SK-N-MC (cell line): ENCODE measurements at places on chromosomes 3 and 15.
A peak's percentile ranks its signal among the peaks of the same experiment; 100 is the strongest.

DNA sequence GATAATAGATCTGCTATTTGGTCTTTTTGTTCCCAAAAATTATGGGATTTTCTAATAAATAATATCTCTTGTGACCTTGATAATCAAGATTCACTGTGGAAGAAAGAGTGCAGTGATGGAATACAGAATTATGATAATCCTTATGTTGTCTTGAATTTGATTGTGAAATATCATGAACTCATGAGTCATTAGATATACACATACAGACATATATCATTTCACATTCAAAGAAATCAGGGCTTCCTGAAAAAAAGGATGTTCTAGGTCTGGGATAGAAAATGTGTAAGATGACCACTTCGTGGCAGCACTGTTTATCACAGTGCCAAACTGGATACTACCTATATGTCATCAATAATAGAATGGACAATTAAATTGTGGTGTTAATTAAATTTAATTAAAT is 97.7 kb downstream of the DPH6 start:
- DNase-seq: no peak

DNA sequence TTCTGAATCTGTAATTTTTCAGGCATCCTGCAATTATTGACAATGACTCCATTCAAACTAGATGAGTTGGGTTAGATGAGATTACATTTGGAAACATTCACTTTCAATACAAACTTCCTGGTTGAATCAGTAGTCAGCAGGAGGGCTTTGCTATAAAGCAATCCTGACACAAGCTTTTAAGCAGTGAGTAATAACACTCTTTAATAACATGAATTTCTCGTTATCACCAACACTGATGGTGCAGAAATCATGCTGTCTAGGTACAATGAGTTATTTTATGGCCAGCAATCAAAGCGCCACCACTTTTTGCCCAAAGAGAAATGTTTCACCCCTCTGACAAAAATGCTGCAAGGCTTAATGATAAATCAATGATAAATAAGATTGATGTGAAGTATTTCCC is 474.8 kb upstream of the CNTN4 start:
- DNase-seq: no peak

DNA sequence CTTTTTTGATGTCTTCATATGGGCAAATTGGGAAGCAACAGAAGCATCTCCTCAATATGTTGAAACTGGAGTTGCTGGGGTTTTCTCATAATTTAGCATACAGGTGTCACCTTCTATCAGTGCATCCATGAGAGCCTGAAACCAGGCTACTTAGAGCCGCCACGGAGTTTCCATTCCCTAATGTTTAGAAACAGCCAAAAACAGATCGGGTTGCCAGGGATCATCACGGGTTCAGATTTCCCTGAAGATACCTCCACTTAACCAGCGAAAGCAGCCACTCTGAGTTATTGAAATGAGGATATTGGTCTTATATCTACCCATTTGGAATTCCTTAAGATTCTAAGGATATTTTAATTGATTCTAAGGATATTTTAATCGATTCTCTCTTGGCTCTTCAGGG is 14.5 kb downstream of the TERB2 start:
- no peak for DNase-seq

DNA sequence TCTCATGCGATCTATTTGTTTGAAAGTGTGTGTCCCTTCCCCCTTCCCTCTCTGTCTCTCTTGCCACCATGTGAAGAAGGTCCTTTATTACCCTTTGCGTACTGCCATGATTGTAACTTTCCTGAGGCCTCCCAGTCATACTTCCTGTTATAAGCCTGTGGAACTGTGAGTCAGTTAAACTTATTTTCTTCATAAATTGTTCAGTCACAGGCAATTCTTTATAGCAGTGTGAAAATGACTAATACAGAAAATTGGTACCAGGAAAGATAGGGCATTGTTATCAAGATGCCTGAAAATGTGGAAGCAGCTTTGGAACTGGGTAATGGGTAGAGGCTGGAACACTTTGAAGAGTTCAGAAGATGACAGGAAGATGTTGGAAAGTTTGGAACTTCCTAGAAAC is 743.7 kb upstream of the NECTIN3 start:
- no peak for DNase-seq

- no peak for DNase-seq
These were observed 118.5 kb upstream of the SAMMSON start for GRCh38 chr3:69881051-69881450.

DNA sequence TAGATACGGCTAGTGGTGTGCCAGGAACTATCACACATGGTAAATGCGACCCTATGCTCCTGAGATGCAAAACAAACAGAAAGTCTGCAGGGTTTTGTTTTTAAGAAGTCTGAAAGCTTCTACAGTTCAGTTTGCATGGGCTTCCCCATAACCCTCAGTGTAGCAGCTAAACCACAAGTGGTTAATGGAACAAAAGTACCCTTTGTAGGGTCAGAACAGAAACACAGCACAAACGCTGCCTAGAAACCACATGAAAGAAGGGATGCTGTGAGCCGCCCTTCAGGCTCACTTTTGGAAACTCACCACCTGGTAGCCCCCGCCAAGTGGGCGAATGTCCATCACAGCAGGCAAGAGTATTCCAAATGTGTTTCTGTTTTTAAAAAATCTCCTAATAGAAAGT is 46.2 kb downstream of the CTDSPL start:
- DNase-seq: no peak

- no peak for DNase-seq
These were observed 420.5 kb downstream of the EPHB1 start for GRCh38 chr3:135215516-135215915.

- no peak for DNase-seq
These were observed 410 bp downstream of the LRRC49 start for GRCh38 chr15:70892912-70893560.

- DNase-seq: peak; percentile 79
These were observed 26.3 kb upstream of the MNS1 start for GRCh38 chr15:56491110-56491722.

DNA sequence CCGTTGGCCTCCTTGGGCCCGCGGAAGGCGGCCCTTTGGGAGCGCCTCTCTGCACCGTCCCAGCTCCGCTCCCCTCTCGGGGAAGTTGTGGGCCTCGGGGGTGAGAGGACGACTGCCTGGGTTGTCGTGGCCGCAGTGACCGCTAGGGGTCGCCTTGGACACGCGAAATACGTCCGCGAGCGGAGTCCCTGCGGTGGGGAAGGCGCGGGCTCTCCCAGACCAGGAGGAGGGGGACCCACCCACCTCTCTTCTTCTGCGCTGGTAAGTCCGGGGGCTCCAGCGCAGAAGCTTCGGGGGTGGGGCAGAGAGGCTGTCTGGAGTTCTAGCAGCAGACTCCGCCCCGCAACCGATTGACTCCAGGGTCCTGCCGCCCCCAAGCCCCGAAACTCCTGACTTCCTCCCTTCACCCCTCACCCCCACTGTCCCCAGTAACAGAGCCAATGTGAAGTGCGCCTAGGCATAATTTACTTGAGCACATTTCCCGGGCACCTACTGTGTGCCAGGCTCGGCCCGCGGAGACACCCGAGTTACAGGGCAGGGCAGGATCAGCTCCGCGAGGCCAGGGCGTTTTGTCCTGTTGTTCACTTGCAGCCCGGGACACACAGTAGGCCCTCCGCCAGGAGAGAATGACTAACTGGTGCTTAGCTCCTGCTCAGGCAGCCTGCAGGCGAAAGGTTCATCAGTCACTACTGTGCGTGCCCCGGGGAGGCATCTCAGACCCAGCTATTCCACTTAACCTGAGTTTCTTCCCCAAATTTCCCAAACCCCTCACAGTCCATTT is 32.8 kb downstream of the DNASE1L3 start:
- DNase-seq: no peak

DNA sequence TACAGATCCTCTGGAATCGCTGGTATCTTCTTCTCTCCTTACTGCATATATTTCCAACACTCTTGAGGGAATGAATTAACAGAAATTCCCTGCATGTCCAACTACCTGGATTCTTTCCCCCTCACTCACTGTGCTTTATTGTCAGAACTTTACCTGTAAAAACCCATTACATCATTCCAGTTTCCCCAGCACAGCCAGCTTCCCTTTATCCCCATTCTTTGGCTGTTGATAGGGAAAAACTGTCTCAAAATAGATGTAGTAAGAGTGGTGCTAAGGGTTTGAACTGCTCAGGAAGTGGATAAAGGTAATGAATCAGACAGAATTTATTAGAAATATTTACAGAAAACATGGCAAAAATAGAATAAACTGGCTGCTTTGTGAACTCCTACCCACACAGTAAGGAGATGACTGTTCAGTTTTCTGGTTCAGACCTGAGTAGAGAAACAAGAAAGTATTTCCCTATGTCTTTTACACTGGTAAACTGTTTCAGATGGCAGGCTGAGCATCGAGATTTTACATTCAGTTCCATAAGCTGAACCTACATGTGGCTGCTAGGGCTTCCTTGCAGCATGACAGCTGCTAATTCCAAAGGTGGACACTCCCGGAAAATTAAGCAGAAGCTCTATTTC is 188.4 kb downstream of the CPNE4 start:
- no peak for DNase-seq

- no peak for DNase-seq
These were observed 123.0 kb upstream of the NR2F2 start for GRCh38 chr15:96207377-96208006.

DNA sequence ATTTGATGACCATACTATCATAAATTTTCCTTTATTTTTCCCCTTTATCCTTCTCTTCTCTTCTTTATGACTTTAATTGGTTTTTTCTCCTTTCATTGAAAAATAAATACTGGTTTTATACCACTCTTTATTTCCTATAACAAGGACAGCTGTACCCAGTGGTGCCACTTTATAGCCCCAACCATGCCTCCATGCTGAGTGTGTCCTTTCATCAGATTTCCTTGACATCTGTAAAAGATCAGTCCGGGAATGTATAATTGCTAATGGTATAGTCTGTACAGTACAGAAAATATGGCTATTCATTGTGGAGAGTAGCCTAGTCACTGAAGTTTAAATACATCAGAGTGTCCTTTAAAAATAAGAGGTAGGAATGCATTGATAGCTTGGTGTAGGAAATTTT is 74.6 kb downstream of the EPHA3 start:
- no peak for DNase-seq

- DNase-seq: no peak
These were observed 405.5 kb downstream of the ZNF385D start for GRCh38 chr3:21345382-21345976.

DNA sequence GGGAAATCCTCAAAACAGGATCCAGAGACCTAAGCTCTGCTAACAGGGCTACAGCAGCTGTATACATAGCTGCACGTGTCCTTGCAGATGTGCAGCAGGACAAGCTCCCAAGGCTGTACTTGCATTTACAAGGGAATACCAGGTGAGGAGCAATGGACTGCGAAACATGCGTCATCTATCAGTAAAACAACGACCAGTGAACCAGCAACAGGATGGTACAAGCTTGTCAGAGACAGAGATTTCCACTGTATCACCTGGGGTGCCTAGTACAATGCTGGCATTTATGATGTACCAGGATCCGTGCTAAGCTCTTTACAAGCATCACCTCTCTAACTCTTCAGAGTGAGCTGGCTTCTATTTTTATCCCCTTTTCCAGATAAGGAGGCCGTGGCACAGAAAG is 227.3 kb downstream of the FOXP1 start:
- no peak for DNase-seq

- DNase-seq: no peak
These were observed 85.7 kb downstream of the ATP2B2 start for GRCh38 chr3:10419637-10420232.

GRCh38 chr15:78841376-78841706 is 30.1 kb upstream of the ADAMTS7 start:
- DNase-seq: no peak

GRCh38 chr3:53104762-53105161 is 25.5 kb downstream of the RFT1 start:
- DNase-seq: no peak

GRCh38 chr3:129382366-129382765 is 46.1 kb downstream of the EFCAB12 start:
- DNase-seq: no peak

- no peak for DNase-seq
These were observed 851.7 kb downstream of the PDCD6IP start for GRCh38 chr3:34650131-34650530.

DNA sequence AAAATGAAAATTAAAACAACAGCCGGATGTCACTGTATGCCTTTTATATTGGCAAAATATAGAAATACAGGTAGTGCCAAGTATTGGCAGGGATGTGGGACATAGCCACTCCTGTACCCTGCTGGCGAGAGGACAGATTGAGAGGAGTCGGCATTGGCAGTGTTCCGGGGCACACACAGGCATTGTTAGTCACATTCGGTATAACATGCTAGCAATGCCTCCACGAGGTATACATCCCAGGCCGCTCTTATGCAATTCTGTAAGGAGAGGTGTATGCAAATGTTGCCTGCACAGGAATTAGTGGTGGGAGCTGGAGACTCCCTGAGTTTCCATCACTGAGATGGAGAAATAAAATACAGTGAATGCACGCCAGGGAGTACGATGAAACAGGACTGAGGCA is 99.4 kb upstream of the DLG1 start:
- no peak for DNase-seq

GRCh38 chr3:32780735-32781210 is 37.0 kb upstream of the TRIM71 start:
- DNase-seq: no peak

GRCh38 chr3:24616110-24616829 is 121.6 kb upstream of the THRB start:
- DNase-seq: no peak

DNA sequence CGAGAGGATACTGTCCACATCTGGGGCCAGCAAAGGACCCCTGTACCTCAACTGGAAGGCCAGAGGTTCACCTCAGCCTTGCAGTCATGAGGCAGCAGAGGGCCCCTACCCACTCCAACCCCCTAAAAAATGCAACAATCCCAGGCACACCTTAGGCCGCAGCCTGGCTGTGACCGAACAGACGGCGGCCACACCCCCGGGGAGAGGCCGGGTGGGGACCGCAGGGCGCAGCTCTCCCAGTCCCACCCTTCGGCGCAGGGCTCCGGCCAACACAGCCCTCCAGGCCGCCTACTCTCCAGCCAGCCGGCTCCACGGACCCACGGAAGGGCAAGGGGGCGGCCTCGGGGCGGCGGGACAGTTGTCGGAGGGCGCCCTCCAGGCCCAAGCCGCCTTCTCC is 457 bp upstream of the DNAJA4 start:
- DNase-seq: no peak

GRCh38 chr15:41949401-41950126 is 22.8 kb downstream of the EHD4 start:
- no peak for DNase-seq

GRCh38 chr3:128605091-128606046 is 45.2 kb downstream of the RPN1 start:
- DNase-seq: no peak

- no peak for DNase-seq
These were observed 62.2 kb downstream of the RPL39L start for GRCh38 chr3:187077085-187077484.

GRCh38 chr3:159260049-159260662 is 458.3 kb downstream of the MFSD1 start:
- peak; percentile 40 for DNase-seq

GRCh38 chr15:71333136-71333700 is 217.9 kb downstream of the THSD4 start:
- no peak for DNase-seq

- no peak for DNase-seq
These were observed 100.2 kb upstream of the PTX3 start for GRCh38 chr3:157336252-157337009.

- no peak for DNase-seq
These were observed 57.2 kb downstream of the RAB11A start for GRCh38 chr15:65926459-65926858.
